Activated CD8-positive, alpha-beta memory T cell treated with anti-CD3 and anti-CD28 coated beads, Interleukin-2, amount 50 U/mL, for 4 hours (primary cell): ENCODE measurements at places on chromosomes 6 and 20.

- DNase-seq = no peak
These were observed 906 bp upstream of the PDE10A start for GRCh38 chr6:165663736-165664558.

GRCh38 chr6:111982681-111983080 lies 71.2 kb upstream of the CCN6 start:
- no peak for DNase-seq

DNA sequence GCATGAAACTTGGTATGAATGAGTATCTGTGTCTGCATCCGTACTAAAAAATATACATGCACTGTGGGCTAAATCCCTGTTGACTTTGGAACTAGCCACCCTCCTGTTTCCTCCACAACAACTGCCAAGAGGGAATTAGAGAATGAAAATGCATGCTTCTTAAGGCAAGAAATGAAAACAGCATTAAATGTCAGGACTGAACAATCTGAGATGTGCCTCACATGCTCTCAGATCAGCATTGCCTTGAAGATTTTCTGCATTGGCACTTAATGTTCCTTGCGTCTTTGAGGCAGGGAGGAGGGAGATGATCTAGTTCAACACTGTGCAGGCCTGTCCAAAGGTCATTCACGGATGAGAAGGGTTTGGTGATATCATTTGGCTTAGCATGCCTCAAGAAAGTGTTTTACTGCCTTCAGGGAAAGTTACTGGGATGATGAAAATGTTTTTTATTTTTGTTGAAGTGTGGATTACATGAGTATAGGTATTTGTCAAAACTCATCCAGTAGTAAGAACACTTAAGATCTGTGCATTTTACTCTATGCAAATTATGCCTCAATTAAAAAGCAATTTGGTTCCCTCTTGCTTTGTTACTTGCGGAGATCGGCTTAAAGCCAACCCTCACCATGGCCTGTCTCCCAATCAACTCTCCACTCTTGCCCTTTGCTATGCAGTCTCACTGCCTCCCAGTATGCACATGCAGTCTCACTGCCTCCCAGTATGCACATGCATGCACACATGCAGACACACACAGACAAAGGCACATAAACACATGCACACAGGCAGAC lies 47.5 kb upstream of the RIN2 start:
- DNase-seq = no peak

- no peak for DNase-seq
These were observed 3.4 kb upstream of the RNF217 start for GRCh38 chr6:124958759-124959354.

- no peak for DNase-seq
These were observed 19.0 kb downstream of the TUBB2A start for GRCh38 chr6:3138341-3138740.

- no peak for DNase-seq
These were observed 18.0 kb upstream of the NAA20 start for GRCh38 chr20:19998990-19999705.

DNA sequence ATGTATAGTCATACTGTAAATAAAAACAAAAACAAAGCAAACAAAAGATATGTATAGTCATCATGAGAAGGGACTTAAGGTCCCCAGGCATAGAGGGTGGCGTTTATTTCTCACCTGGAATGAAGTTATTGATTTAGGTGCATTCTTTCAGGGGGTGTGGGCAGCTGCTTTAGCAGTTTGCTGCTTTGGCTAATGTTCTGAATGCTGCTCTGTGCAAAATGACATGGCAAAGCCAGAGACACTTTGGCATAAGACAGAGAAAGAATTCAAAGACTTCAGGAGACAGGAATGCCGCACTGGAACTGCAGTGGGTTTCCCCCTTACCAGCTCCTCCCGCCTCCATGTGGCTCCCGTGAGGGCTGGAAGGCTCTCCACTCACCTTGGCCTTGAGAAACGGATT lies 36.4 kb upstream of the NELFCD start:
- DNase-seq = no peak

DNA sequence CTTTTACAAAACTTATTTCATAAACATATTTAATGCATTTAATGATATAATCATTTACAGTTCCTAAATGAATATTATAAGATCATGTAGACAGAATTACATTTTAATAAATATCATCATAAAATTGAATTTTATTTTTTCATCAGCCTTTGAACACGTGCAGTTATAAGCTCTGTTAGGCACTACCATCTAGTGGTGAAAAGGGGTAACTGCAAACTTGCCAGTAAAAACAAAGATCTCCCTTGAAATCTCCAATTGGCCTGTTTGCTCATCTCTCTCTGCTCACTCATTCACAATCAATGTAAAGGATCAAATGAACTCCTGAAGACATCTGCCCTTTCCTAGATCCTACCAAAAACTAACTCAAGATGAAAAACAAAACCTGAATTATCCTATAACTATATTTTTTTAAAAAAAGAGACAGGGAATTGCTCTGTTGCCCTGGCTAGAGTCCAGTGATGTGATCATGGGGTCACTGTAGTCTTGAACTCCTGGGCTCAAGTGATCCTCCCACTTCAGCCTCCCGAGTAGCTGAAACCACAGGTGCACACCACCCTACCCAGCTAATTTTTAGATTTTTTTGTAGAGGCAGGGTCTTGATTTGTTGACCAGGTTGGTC lies 31.7 kb downstream of the SAMHD1 start:
- no peak for DNase-seq

DNA sequence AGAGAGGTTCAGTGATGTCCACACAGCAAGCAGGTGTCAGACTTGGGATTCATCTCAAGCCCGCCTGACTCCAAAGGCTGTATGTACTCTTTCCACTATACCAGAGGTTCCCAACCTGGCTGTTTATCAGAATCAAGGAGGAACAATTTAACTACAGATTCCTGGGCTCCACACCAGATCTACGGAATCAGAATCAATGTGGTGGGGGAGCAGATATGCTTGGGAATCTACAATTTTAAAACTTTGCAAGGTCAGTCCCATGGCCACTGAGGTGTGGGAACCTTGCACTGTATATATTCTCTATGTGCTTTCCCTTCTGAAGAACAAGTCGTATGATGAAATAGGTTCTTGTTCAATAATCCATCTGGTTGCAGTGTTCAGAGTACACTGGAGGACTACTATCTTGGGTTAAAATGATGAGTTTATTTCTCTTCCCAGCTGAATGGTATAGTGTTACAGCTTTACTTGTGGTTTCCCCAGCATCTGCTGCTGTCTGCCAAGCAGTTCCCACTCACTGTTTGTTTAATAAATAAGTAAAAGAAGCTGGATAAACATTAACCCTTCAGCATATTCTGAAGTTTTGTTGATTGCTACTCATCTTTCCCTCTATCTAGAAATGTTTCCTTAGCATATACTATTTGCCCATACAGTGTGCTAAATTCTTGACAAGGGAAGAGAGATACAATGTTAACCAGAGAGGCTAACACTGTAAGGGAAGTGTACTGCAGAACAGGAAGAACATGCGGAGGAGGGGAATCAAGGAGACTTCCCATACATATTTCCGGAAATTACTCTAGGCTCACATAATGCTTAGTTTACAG lies 9.9 kb downstream of the TTI1 start:
- no peak for DNase-seq

GRCh38 chr6:163904186-163904585 lies 489.7 kb downstream of the QKI start:
- DNase-seq = no peak

DNA sequence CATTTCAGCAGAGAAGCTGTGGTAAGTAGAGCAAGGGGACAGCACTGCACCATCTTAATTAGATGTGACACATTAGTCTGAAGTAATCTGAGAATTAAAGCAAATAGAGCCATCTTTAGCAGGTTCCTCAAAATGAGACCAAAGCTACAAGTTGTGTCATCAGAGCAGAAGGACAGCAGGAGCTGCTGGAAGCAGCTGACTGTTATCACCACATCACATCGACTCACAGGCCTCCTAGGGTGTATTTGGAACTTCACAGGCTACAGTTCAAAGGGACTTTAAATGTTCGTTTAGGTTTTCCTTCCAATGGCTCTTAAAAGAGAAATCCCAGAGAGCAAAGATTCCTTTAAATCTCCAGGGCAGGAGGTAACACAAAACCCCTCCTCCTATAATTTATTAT lies 69.5 kb downstream of the LCA5 start:
- DNase-seq = no peak

DNA sequence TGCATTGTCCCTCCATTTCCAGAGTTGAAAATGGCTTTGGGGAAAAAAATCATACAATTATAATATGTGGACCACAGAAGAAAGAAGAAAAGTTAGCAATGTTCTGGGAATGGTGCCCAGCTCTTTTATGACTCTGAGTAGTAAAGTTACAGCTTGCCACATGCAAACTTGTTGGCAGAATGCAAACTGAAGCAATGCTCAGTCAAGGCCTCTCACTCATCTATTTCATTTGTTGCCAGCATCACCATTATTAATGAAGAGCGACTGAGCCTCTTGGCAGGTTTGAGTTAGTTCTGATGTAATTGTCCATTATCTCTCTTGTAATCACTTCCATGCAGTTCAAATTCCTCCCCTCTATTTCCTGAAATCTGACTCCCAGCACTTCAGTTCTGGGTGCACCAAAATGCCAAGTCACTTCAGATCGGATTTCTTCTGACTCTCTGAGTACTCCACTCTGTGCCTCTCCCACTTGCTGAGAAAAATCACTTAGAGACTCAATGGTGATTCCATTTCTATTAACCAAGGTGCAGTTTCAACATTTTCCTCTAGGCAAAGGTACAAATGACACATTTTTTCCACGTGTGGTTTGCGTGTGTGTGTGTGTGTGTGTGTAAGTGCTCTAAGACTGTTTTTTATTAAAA lies 154.4 kb upstream of the STMND1 start:
- no peak for DNase-seq

- DNase-seq = no peak
These were observed 12.8 kb upstream of the NUP153 start for GRCh38 chr6:17719323-17720041.

- DNase-seq = no peak
These were observed 30.0 kb downstream of the CDKAL1 start for GRCh38 chr6:20564269-20564668.

GRCh38 chr6:2873643-2874042 lies 29.5 kb downstream of the SERPINB9 start:
- no peak for DNase-seq

- DNase-seq = peak; percentile 19
These were observed 43.4 kb upstream of the ESR1 start for GRCh38 chr6:151763938-151764680.

DNA sequence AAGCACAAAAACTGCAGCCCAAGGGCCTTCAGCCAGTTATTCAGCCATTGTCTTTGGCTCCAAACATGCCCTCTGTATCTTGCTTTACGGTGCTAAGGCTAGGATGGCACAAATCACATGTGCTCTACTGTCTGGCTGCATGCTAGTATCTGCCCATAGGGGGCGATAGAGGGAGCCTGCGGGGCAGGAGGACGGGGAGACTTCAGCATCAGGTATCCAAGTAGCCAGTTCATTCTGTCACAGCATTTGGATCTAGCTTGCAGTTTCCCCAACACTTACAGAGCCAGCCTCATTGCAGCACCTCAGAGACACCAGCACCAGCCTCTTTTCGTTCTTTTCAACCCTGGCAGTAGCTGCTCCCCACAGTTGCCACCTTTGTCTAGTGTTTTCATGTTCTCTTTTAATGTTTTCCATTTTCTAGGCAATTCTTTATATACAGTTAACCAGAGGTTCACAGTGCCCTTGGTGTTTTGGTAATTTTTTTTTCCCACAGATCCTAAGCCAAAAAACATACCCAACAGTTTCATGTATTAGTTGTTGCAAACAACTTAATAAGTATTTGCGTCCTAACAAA lies 705.9 kb downstream of the PTPRT start:
- DNase-seq = no peak

DNA sequence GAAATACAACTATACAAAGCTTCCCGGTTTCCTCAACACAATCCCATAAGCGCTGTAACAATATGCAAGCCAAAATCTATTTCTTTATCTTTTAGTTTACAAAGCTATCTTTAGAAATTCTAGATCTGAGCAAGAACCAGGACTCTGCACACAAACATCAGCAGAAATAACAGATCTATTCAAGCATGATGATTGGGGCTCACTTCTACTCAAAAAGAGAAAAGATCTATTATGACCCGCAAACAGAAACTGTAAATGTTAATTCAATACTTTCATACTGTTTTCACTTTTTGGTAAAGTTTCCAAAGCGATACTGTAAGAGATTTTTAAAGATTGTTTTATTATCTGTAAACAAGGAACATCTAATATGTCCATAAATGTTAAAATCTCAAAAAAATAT lies 86.6 kb downstream of the SESN1 start:
- no peak for DNase-seq

- DNase-seq = no peak
These were observed 613.1 kb downstream of the EPHA7 start for GRCh38 chr6:92806254-92806653.

- no peak for DNase-seq
These were observed 6.5 kb upstream of the ABHD12 start for GRCh38 chr20:25397096-25397495.

DNA sequence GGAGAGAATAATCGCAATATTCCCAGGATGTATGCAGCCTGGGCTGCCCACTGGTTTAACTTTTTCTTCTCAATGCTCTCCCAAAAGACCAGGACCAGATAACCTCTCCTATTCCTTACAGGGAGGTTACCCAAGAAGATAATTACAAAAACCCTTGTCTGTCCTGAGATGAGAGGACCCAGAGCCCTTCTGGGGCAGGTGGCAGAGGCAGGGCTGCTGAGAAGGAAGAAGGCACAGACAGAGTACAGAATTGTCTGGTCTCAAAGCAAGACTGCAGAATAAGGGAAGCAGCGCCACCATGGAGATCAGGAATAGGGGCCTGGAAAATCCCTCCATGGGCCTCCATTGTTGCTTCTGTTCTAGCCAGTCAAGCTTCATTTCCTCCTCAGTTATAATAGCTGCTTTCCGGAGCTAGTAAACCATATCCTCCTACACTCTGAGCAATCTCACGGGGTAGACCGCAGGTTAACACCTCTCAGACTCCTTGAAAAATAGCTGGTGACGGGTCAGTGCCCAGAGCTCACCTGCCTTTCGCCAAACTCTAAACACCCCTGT lies 463 bp upstream of the HLA-DMB start:
- peak; percentile 39 for DNase-seq

DNA sequence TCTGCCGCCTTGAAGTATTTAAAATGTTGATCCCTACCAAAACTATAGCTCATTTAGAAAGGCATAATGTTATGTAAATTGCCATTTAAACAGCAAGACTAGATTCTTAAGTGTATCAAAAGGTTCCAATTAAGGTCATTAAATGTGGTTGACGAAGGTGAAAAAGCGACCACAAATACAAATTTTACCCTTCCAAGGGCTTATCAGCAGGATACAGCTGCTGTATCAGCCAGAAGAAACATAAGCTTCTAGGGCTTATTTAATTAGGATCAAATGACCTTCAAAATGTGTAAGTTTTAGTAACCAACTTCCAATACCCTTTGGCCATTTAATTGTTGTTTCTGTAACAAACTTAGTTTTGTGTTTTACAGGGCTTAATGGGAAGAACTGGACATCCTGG lies 139.9 kb downstream of the COL9A1 start:
- no peak for DNase-seq
